Fibroblast of skin of back (primary cell): ENCODE measurements at places on chromosomes 12 and 14.

GRCh38 chr12:52846356-52846970 is 2.3 kb downstream of the KRT78 start:
- DNase-seq: no peak

DNA sequence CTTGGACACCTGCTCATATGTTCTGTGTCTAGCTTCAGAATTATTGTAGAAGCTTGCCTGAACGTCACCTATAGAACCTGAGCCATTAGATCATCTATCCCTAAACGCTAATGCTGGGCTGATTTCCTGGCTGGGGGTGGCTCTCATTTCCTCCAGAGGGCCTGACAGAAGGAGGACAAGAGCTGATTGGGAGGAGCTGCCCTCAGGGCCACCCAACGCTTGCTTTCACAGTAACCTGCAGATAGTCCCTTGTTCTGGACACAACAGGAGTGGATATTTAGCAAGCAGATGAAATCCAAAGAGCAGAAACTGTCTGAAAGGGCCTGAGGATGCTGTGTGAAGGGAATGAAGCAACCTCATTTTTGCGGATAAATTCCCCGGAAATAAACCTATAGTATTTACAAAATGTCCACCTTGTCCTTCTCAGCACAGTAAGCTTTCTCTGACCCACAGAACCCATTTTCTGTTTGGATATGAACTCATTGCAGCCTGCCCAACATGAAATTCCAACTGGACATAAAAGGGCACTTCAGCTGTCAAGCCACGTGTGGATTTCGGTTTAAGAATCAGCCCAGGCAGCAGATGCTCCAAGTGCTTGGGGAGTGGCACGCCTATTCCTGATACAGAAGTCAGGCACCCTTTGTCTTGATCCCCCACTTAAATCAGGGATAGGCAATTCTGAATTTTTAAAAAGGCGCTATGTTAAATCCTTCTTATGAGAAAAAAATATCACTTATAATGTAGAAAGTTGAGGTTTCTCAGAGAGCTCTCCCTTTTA is 32.8 kb upstream of the TUBA1C start:
- DNase-seq: no peak

GRCh38 chr12:65637774-65638173 is 186.5 kb upstream of the HMGA2 start:
- DNase-seq: peak; percentile 72

GRCh38 chr12:51449580-51450246 is 25.1 kb downstream of the SLC4A8 start:
- DNase-seq: no peak

DNA sequence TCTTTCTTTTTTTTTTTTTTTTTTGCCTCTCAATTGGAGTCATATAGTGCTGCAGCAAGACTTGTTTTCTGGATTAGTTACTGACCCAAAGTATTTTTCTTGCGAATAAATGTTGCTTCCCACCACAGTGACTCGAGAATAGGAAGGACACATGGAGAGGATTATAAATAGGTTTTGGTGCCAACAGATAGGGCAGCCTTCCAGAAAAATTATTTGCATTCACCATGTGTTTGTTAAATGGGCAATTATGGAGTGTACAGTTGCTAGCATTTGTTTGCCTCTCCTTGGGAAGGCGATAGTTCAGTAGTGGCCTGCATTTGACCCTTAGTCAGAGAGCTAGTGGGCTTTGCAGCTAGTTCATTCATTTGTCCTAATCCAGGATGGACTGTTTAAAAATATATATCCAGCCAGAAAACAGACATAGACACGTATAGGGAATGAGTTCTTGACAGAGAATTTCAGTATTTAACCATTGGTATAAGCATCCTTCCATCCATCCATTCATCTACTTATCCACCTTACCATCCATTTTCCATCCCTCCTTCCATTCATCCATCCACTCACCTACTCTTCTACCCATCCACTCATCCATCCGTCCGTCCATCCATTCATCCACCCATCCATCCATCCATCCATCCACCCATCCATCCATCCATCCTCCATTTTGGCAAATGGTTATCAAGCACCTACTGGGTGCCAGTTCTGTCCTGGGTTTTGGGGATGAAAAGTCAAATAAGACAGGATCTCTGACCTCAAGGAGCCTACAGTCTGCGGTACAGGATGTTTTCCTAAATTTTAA is 67.5 kb downstream of the CHST11 start:
- DNase-seq: no peak

DNA sequence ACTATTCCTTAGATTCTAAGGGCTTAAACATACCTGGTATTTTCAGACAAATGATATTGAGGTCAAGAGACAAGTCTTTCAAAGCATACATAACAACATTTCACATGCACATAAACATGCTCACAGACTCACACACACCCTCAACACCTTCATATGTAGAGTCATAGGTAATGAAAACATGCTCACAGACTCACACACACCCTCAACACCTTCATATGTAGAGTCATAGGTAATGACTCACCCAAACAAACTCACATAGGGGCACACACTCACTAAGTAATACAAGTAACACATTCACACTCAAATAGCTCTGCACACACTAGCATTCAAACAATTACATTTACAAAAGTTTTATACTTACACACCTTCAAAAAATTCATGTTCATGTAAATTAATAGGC is 975.5 kb downstream of the TMEM121 start:
- no peak for DNase-seq

GRCh38 chr12:31804185-31804504 is 75.3 kb upstream of the AMN1 start:
- DNase-seq: no peak

DNA sequence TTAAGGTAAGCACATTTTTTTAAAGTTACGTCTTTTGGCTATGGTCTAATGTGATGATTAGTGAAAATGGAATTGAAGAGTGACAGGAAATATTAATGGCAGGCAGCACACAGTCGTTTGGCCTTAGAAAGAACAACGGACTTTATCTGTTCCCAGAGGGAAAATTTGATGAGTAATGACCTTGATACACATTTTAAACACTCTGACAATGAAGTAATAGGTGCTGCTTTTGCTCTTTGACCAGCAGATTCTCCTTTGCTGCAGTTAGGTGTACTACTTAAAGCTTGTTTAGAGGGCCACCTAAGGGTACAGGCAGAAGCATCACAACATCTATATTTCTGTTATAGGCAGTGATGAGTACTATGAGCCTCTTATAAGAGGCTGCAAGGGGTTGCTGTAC is 27.1 kb upstream of the RNU6-8 start:
- DNase-seq: peak; percentile 76

DNA sequence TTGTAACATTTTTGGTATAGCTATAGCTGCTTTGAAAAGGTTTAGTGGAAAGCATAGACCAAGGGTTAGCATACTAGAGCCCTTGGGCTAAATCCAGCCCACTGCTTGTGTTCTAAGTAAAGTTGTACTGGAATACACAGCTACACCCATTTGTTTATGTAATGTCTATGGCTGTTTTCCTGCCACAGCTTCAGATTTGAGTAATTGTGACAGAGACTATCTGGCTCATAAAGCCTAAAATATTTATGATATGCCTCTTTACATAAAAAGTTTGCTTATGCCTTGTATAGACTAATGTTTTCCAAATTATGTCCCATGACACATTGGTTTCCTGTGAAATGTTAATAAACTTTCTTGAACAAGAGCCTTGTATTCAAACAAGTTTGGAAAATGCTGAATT is 234.8 kb upstream of the ATP2B1 start:
- DNase-seq: no peak
